ENCODE measurements at places on chromosomes 3 and 15.

- DNase-seq, result no peak
These were observed 175.7 kb downstream of the TMEM108 start for GRCh38 chr3:133213937-133214336.

DNA sequence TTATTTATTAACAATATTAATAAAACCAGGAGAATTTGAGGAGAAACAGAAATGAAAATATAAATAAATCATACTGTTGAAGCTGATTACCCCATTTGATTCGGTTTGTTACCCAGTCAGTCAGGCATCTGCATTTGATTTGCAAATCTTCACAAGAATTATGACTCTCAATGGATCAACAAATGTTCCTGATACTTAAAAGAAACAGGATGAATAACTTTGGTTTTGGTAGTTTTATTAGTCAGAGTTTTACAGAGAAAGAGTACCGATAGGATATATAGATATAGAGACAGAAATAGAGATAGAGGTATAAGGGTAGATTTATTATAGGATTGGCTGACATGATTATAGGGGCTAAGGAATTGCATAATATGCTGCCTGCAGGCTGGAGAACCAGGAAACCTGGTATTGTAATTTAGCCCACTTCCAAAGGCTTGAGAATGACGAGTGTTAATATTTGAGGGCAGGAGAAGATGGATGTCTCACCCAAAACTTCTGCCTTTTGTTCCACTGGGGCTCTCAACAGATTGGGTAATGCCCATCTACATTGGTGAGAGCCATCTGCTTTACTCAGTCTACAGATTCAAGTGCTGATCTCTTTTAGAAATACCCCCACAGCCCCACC is 241.6 kb upstream of the COL8A1 start:
- no peak for DNase-seq

DNA sequence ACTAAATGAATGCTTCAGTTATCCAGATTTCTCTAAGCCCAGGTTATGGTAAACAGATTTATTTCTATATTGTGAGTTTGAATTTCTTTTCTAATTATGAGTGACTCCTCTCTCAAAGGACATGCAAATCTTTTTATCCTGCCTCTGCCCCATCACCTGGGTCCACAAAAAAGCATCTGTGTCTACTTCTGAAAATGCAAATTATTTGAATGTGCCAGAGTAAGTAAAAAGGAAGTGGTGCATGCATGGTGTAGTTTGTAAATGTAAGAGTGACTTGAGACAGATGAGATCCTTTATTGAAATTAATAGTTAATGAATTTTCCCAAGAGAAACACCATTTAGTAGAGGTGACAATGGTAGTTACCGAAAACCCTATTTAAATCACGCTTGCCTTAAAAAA is 26.9 kb downstream of the MCTP2 start:
- DNase-seq, result no peak

DNA sequence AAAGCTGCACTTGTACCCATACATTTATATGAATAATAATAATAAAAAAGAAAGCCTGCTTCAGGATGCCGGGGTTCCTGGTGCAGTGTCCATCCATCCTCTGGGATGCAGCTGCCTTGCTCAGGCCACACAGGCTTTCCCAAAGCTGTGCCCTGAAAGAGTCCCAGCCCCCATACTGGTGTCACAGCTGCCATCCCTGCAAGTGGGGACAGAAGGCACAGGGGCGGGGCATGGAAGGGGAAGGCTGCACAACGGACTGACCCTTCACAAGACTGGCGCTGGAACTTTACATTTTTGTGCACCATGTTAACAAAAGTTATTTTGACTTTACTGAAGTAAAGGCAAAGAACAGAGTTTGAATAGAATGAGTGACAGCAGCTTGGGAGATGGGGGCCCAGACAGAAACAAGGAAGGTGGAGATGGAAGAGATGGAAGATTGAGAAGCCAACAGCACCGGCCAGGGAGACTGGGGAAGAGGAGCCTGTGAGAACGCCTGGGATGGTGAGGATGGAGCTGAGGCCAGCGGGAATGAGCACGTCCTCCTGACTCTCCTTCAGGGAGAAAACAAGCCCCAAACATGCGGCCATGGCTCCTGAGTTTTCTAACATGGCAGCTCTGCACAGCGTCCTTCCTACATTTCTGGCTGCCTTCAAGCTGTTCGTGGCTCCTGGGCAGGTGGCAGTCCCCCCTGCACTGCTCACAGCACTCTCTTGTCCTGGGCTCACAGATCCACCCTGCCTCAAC is 73.1 kb downstream of the ABTB1 start:
- DNase-seq, result no peak

DNA sequence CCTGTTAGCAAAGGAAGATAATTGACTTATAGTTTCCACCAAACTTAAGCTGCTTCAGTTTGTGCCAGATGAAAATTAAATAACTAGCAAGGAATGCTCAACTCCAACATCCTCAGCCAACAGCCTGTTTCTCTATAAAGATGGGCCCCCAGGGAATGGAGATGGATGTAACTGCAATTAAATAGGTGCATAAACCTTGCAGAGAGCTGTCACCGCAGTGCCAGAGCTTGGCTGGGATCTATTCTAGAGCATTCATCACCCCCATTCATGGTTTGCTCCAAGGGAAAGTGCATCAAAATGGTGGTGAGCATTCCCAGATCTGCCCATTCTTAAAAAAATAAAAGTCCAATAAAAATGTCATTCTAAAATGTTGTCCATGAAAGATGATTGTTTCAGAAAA is 19.7 kb upstream of the RORA start:
- DNase-seq, result no peak

GRCh38 chr3:196142202-196142956 is 60.5 kb upstream of the TFRC start:
- DNase-seq, result no peak

DNA sequence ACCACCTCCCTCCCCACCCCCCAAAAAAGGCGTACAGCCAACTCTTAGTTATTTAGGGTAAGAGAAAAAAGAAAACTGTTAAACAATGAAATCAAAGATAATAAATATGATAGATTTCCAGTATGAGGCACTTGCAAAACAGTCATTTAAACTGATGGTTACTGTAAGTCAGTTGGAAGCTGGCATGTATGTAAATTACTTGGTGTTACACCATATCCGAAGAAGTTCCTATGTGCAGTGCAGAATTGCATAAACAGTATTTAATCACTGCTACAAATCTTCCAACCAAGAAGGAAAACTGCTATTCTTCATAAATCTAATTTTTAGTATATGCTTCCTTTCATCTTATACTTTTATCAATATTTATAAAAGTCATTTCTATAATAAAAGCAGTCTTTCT is 62.0 kb downstream of the LEO1 start:
- DNase-seq, result no peak

- DNase-seq, result no peak
These were observed 563.7 kb downstream of the NSUN3 start for GRCh38 chr3:94626573-94626972.

GRCh38 chr3:12967606-12968351 is 105.5 kb downstream of the IQSEC1 start:
- no peak for DNase-seq

DNA sequence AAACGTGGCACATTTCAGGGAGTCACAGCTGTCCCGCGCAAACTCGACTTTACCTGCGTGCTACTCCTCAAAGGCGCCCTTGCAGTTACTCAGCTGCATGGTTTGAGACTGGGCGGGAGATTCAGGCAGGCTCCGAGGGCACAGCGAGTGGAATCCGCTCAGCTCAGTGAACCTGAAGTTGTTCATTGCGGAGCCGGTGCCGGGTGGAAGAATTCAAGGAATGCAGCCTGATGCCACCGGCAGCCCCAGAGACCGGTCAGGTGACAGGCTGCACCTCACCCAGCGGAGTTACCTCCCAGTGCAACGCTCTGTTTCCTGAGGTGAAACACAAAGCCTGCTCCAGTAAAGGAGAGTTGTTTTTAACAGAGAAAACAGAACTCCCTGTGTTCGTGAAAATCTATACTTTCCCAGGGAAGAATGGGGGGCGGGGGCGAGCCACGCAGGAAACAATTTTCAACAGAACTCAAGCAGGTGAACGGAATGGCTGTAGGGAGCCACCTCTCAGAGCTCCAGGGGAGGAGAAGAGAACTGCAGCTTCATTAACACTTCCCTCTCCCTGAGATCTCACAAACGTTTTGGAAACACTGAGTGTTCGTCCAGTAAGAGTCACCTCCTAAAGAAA is 3.8 kb downstream of the VEPH1 start:
- DNase-seq, result no peak

DNA sequence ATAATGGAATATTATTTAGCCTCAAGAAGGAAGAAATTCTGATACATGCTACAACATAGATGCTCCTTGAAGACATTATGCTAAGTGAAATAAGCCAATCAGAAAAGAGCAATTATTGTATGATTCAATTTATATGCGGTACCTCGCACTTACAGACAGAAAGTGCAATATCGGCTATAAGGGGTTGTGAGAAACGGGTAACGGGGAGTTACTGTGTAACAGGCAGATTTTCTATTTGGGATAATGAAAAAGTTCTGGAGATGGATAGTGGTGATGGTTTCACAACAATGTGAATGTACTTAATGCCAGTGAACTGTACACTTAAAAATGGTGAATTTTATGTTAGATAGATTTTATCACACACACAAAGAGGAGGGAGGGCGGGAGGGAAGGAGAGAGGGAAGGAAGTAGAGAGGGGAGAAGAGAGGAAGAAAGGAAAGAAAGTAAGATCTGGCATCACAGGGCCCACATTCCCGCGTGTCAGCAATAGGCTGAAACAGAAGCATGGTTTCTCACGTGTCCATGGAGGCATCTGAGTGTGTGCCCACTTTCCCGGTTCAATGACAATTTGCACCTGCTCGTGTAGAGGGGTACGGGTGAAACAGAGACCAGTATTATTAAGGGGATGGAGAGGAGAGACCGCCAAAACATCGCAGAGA is 700 bp upstream of the BLM start:
- DNase-seq, result no peak

- DNase-seq, result no peak
These were observed 378.7 kb upstream of the TGFBR2 start for GRCh38 chr3:30227571-30228301.

GRCh38 chr3:194989241-194989640 is 281.7 kb downstream of the XXYLT1 start:
- DNase-seq, result no peak

- no peak for DNase-seq
These were observed 53.2 kb upstream of the BOC start for GRCh38 chr3:113158171-113158570.

GRCh38 chr3:37707428-37708372 is 154.0 kb upstream of the CTDSPL start:
- no peak for DNase-seq

DNA sequence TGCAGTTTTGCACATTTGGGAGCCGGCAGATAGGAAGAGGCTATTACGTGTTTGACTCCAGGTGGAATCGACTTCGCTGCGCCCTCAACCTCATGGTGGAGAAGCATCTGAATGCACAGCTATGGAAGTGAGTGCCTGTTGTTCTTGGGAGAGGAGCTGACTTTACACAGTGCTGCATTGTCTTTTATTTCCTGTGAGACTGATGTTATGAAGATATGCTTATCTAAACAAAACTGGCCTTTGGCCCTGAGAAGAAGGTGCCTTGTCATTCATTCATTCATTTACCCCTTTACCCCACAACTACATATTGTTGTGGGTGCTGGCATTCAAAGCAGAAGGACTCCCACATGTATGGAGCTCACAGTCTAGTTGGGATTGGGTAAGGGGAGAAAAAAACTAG is 32.6 kb downstream of the PSMD6 start:
- DNase-seq, result no peak

DNA sequence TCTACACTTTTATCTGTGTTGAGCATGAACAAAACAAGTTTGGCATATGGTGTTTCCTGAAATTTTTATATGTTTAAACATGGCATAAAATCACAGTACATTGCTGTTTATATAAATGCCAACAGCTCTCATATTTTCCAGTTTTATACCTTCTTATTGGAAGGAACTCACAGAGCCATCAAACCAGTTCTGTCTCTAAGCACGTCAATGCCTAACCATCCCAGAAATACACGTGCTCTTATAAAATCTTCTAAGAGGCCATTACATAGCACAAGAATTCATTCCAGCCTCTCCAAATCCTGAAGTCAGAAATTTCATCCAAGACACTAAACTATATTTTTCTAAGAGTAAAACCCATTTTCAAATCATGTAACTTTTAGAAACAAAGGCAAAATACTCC is 20.8 kb downstream of the SLC9A9 start:
- DNase-seq, result no peak

- no peak for DNase-seq
These were observed 41.6 kb downstream of the PARP15 start for GRCh38 chr3:122619040-122619439.

- DNase-seq, result no peak
These were observed 57.5 kb downstream of the FLNB start for GRCh38 chr3:58065700-58066167.

DNA sequence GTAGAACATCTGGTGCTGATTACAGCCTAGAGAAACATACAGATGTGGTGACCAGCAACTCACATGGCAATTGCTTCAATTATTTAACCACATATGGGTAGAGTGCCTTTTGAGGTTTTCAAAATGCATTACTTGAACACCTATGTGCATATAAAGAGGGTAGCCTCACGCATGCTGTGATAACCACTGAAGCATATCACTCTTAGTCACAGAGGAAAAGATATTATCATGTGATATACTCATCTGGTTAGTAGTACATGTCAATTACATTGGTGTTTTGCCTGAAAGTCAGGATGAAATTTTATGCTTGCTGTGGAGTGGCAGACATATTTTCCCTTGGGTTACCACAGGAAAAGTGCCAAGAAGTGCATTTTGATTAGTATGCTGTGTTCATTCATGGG is 459.3 kb upstream of the AGTR1 start:
- DNase-seq, result no peak

GRCh38 chr3:12877040-12877439 is 35.7 kb upstream of the RPL32 start:
- DNase-seq, result no peak

- no peak for DNase-seq
These were observed 284.5 kb upstream of the ROBO1 start for GRCh38 chr3:80052271-80052670.

DNA sequence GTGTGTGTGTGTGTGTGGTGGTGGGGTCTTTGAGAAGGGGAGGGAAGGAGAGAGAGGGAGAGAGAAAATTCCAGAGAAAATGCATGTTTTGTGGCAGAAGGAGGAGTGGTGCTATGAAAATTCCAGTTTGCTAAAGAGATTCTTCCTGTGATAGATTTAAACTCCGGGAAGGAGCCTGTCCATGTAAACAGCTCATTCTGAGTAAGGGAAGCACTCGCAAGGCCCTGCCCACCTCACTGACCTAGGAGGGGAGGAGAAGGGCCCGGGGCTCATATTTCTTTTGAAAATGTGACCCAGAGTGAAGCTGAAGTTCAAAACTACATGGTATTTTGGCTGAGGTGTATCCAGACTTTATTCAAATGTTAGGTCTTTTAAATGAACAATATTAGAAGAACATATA is 41.3 kb downstream of the ADAMTSL3 start:
- DNase-seq, result no peak

GRCh38 chr3:58672451-58672850 is 5.9 kb upstream of the FAM3D start:
- no peak for DNase-seq

DNA sequence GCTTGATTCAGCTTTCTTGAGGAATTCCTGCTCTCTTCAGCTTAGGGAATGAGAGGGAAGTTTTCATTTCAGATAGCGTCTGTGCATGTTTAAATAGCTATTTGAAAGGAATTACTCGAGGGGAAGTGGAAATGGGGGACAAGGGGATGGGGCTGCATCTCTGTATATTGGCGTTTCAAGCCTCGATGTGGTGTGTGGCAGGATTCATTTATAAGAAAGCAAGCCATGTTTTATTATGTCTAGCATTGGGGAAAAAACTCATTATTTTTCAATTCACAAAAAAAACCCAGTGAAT is 1.0 kb downstream of the ATP2C1 start:
- no peak for DNase-seq

Measured in NCI-H1694 (cell line).